ENCODE measurements at places on chromosomes 2 and 18. TPM values are rescaled to one million over a fixed set of nuclear protein-coding genes. Genes with fewer than 3 reads are reported as not detected.
A peak's percentile ranks its signal among the peaks of the same experiment; 100 is the strongest.

GRCh38 chr18:32042337-32042736, 23.7 kb downstream of the RNF125 start:
- no peak for DNase-seq

DNA sequence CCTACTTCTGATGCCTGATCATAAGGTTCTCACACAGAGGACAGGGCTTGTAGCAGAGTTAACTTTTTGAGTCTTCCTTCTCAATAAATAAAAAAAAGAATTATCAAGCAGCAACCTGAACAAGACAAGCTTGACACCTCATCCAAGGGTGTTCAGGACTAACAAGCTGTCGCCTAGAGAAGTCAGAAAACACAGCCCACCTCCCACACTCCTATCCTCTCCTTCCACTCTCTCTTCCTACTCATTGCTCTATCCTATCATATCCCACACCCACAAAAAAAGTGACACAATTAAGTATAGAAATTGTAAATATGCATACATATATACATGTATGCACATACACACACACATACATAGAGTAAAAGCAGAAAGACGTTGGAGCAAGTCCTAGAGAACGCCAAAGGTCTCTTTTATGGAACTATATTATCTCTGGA, 5.4 kb downstream of the NBAS start:
- DNase-seq: no peak

- peak; percentile 54 for DNase-seq
These were observed 10.7 kb downstream of the RPL31 start for GRCh38 chr2:101012706-101013181.

DNA sequence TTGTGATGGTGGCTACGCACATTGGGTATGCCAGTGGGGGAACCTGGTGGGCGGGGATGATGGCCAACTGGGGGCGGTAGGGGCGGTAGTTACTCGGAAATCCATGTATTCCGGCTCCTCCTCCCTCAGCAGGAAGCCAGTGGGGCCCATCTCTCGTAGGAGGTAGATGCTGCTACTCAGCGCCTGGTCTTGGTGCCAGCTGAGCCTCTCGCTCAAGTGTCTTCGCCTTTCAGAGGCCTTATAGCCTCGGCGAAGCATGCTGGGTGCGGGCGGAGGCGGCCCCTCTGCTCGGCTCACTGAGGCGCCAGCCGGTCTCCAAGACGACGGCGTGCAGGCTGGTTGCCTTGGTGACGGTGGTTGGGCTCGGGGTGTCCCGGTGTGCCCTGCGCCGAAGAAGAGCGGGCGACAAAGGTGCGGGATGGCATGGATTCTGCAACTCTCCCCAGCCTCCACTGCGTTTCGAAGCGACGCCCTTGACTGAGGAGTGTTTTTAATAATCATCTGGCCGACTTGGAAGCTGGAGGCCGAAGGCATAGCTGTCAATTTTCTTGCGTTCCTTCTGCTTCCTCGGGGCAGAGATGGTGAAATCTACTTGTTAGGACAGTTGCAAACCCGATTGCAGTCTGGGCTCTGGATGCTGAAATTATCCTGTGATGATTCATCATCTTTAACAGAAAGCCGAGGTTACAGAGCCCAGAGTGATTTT, at the start of gene ZSWIM2:
ZSWIM2 (minus strand) TSS at position 298 of the 706 bp plus-strand sequence; CDS start at position 258, 40 bp downstream.
- peak; percentile 86 for DNase-seq

- DNase-seq: no peak
These were observed 922.7 kb upstream of the CHAC2 start for GRCh38 chr2:52844701-52845423.

DNA sequence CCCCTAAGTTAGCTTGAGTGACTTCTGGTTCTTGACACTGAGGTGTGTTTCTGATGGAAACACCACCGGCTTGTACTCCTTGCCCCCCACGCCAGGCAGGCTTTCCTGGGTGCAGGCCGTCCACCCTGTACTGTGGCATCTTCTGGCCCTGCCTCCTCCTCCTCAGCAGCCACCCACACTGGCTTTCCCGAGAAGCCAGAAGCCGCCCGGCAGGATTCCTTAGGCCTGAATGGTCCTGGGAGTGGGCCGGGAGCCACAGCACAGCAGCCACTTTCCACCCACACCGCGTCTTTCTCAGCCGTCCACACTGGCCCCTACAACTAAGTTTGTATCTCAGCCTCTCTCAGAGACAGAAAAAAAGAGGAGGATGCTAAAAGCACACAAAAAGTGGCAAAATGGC, 2.1 kb upstream of the HSBP1L1 start:
- peak; percentile 35 for DNase-seq

DNA sequence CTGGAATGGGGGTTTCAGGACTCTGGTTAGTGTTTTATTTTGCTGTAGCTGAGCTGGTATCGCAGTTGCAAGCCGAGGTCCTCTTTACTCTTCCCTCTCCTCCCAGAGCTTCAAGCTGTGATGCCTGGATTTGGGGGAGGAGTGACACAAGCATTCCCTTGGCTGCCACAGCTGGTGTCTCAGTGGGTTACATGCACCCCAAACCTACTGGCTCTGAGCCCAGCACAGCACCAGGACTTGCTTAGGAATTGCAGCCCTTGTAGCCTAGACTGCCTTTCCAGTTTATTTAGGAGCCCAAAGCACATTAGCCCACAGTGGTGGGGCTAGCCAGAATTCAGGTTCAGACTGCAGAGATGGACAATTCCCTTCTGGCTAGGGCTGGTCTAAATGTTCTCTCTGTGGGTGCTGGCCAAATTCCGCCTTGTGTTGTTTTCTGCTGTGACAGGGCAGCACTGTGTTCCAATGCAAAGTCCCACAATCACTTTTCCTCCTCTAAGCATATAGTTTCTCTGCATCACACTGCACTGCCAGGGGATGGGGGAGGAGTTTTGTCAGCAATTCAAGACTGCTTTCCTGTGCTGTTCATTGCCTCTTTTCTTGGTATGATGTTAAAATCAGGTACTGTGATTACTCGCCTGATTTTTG, 122.8 kb downstream of the SLC4A10 start:
- no peak for DNase-seq

- DNase-seq: peak; percentile 7
These were observed 160.1 kb upstream of the BOD1L2 start for GRCh38 chr18:56986829-56987228.

- DNase-seq: no peak
These were observed 631.8 kb upstream of the RAB6C start for GRCh38 chr2:129347486-129348217.

- DNase-seq: no peak
These were observed 11.3 kb downstream of the HDLBP start for GRCh38 chr2:241304039-241304670.

DNA sequence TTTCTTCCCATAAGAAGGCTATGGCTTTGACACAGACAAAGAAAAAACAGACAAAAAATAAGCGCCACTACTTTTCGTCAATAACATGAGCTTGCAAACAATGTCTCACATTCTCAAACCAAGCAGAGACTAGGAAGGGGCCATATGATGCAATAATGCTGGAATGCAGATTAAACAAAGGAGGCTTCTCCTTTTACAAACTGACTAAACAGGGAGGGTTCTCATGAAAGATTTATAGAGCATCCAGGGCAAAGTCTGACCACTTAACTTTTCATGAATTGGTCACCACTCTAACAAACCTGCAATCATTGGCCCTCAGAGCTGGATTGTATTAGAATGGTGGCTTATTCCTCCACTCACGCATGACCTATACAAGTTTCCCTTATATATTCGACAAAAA, 663.3 kb upstream of the CHAC2 start:
- DNase-seq: peak; percentile 45

DNA sequence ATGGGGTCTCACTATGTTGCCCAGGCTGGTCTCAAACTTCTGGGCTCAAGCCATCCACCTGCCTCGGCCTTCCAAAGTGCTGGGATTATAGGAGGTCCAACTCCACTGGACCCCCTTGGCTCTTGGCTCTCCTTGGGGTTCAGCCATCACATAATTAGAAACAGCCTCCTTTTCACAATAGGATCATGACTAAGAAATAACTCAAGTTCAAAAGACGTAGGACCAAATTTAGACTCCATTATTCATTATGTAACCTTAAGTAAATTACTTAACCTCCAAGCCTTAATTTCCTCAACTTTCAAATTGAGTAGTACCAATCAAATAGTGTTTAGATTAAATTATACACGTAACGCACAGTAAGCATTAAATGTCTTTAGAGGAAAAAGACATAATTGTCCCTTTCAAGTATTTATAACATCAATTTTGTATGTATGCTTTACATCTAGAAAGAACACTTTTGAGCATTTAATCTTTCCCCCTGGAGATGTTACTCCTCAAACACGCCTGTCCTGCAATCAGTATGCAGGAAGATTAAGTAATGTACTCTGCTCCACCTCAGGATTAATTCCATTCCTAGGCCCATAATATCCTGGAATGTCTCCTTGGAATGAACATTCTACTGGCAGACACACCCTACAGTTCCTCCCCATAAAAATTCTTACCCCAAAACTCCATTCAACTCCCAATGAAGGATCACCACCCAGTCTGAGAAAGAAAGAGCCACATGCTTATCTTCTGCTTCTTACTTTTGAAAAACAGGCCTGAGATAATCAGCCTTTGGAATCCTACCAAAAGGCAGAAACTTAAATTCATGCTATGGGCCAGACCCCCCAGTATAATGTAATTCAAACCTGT, 49.1 kb downstream of the COBLL1 start:
- peak; percentile 65 for DNase-seq

DNA sequence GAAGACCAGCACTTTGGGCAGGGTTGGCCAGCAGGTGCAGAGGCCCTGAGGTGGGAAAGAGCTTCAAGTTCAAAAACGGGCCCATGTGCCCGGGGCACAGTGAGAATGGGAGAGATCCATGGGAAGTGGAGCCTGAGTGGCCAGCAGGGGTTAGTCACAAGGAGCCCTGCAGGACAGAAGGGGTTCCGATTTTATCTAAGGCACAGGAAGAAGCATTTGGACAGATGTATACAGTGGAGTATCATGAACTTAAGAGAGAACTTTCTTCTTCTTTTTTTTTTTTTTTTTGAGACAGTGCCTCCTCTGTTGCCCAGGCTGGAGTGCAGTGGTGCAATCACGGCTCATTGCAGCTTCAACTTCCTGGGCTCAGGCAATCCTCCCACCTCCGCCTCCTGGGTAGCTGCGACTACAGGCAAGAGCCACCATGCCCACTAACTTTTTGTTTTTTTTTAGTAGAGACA, 24.0 kb downstream of the WIPF1 start:
- DNase-seq: no peak

DNA sequence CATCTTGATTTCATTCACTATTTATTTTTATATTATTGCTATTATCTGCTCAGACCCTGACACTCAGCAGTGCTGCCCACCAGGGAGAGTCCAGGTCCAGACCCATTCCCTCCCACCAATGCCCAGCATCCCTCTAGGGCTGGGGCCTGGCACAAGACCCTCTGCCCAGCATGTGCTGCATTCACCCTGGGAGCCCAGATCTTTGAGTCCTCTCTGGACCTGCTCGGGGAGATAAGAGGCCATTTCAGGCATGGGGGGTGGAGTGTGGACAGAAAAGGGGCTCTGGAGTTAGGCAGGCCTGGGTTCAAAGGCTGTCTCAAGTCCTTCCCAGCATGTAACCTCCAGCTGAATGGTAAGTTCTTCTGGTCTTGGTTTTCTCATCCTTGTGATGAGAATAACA, 209.6 kb downstream of the CYP26B1 start:
- DNase-seq: no peak

The LYG2 gene
- total RNA-seq: not detected

The EMX1 gene
- total RNA-seq: not detected

The AMER3 gene
- not detected for total RNA-seq

The SPATA3 gene
- not detected for total RNA-seq

Measured in fibroblast of villous mesenchyme (primary cell).